Activated CD8-positive, alpha-beta memory T cell treated with anti-CD3 and anti-CD28 coated beads, Interleukin-2, amount 10 ng/mL, durations not matched to agents 7 days and 5 days (primary cell): ENCODE measurements at places on chromosomes 16 and 17. TPM values are rescaled to one million over a fixed set of nuclear protein-coding genes. Genes with fewer than 3 reads are reported as not detected.
A peak's percentile ranks its signal among the peaks of the same experiment; 100 is the strongest.

CPPED1 gene
- 20.5 TPM for total RNA-seq

RBL2 gene
- 155 TPM for total RNA-seq

PDK2 gene
- 13.6 TPM for total RNA-seq

IL21R gene
- 24.6 TPM for total RNA-seq

DNAH9 gene
- total RNA-seq: not detected

SLFN14 gene
- 0.07 TPM for total RNA-seq

- no peak for DNase-seq
Observed at GRCh38 chr16:89853306-89853993, 19.9 kb upstream of the TCF25 start.

DNA sequence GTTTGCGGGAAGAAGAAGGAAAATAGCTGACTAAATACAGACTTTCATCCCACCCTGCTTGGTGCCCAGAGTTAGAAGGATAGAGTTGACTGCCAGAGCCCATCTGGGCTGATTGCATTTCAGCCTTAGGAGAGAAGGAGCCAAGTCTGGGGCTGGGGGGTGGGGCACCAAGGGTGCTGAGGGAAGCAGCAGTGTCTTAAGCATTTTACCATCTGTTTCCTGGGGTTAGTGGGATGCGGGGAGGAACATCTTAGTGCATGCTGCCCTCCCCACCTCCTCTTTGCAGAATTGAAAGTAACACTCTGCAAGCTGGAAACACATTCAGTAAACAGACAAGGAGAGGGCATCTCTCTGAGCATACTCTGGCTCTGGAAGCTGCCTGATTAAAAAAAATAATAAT, 1.5 kb upstream of the ARL5C start:
- DNase-seq: peak; percentile 57

- DNase-seq: no peak
Observed at GRCh38 chr17:7406235-7406825, 1.3 kb upstream of the NLGN2 start.

DNA sequence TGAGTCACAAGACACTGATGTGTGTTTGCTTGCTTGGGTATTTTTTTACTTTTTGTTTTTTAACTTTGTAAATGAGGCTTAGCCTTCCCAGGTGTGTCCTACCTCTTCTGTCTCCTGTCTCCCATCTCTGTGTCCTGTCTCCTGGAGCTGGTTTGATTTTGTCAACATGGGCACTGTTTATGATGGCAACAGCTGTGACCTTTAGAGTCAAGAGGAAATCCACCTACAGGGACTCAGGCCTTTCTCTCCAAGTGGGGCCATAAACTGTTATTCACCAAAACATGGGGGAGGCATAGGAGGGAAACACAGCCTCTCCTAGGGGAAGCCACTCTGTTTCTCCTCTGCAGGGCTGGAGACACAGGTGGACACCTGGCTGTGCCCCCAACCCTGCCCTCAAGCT, 13.1 kb upstream of the PLCG2 start:
- DNase-seq: no peak

DNA sequence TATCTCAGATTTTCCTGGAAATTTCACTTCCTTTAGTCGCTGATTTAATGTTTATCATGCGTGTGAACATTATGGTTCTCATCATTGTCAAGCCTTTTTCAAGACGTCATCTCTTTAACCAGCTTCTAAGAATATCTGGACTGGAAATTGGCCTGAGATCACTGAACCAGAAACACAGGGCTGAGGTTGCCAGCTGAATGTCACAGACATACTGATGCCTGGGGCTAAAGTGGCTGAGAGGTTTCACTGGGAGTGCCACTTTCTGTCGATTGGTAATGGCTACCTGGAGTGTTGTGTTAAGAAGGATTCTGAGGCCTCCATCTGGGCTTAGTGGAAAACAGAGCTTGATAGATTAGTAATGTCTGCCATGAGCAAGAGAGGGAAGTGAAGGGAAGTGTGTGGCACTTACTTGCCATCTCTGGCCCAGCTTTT, 54.2 kb downstream of the CRISPLD2 start:
- no peak for DNase-seq

DNA sequence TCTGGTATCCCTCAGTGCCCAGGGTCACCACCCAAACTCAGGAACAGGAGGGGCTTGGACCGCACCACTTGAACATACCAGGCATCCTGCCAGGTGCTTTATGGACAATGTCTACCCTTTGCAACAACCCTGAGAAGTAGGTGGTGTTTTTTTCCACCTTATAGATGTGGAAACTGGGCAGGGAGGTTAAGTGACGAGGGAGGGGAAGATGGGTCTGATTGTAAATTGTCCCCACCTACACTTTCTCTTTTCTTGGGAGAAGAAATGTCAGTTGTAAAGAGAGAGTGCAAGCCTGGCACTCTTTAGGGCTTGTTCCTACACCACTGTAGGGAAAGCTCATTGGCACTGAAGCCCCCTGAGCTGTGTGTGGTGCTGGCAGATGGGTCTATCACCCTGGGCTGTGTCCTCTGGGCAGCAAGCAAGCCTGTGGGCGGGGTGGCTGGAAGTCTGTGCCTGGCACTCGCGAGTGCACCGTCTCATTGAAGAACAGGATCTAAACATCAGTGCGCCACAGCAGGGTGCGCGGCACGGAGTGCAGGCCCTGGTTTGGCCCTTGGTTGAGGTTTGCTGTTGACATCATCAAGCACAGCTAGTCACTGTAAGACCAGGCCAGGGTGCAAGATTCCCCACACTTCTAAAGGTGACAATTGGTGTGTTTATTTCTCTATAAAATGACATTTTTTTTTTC, 15.1 kb downstream of the NOD2 start:
- DNase-seq: no peak

DNA sequence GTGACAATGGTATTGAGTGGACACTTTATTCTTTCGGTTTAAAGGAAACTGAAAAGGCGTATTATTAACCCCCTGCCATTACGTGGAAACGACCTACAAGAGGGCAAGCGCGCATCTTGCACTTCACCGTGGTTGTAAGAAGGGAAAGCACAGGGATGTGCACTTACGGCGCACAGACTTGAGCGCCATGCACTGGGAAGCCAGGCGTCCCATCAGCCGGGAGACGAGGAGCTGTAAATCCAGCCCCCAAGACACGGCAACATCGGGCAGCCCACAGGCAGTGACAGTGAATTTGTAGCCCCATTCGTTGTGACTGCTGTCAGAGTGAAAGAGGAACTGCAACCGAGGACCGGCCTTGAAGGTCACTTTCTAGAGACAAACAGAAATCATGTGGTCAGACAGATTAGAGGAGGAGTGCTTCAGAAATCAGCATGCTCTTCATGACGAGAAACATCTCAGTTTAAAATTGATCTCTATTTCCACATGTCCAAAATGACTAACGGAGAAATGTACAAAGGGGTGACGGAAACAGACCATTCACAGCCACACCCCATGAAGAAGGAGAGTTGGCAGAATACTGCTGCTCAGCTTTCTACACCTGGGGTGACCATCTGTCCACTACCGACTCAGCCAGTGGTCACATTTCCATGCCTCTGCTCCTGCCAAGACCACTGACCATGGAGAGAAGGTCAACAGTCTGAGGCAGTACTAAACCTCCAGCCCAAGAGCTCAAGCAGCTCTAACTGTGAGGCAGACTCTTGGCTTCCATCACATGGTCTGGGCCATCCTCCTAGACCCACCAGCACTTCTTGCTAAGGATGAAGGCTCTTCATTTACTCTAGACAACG, 68.6 kb downstream of the ZZEF1 start:
- no peak for DNase-seq

GRCh38 chr16:68273896-68274295, 9.6 kb downstream of the SLC7A6 start:
- DNase-seq: no peak
